Skeletal muscle cell (primary cell): ENCODE measurements at places on chromosomes 5 and 9.

DNA sequence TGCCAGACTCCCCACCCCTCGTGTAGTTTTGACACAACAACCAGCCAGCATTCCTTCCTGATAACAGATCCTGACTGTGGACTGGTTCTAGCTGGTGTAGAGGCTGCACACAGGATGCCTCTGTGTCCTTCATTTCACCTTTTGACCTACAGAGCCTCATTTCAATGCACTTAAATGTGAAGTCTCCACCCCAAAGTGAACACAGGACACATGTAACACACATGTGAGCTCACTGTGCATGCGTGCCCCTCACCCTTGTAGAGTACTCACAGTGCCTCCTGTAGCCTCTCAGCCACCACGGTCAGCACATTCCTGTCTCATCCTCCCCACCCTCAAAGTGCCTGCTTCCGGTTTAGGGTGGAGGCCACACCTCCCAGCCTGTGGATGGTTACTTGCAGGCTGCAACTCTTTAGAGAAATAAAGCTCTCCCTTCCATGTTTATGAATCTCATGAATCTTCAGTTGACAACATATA, 11.6 kb upstream of the NKD2 start:
- no peak for DNase-seq

GRCh38 chr9:131276891-131277286, 579 bp upstream of the FAM78A start:
- DNase-seq: no peak

GRCh38 chr5:154193283-154193682, 2.8 kb downstream of the GALNT10 start:
- DNase-seq: no peak

GRCh38 chr5:90173299-90174030, 236.1 kb downstream of the CETN3 start:
- no peak for DNase-seq

DNA sequence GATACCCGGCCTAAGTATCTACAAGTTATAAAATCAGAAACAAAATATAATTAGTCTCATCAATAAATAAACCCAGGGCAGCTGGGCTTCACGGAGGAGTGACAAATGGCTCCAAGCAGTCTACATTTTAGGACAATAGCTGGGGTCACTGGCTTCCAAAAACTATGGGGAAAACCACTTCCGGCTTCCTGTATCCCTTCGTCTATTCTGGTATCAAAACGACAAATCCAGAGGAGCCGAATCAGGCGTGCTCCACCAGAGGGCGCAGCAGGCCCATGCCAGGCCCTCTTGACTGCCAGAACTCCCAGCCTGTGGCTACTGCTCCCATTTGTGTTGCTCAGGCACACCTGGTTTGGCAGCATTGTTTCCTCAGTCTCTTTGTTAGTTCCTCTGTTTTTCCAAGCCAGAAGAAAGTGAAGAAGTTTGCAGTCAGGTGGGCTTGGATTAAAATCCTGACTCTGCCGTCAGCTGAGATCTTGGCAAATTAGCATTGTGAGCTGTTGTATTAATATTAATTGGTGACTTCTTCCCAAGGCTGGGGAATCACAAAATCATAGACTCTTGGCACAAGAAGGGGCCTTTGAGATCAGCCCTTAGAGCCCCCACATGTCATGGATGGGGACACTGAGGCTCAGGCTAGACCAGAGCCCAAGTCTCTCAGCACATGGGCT, 11.6 kb upstream of the RAB14 start:
- peak; percentile 49 for DNase-seq

GRCh38 chr9:86782831-86783230, 164.5 kb downstream of the GAS1 start:
- no peak for DNase-seq

DNA sequence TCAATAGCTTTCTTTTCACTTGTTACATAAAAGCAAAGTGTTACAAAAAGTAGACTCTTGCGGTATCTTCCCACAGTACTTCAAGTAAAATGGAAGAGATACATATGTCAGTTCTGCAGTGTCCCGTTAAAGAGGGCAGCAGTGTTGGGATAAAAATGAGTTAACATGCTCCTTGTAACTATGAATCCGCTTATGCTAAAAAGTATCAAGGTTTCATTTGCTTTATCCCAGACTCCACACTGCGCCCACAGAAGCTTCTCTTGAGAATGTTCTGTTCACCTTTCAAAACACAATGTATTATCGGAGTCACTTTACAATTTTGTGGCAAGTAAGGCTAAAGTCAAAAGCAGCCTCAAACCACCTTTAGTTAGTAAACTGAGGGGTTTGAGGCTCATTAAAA, 790 bp downstream of the PTAR1 start:
- no peak for DNase-seq

- no peak for DNase-seq
Measured at GRCh38 chr9:2163231-2163885, 148.2 kb downstream of the SMARCA2 start.

DNA sequence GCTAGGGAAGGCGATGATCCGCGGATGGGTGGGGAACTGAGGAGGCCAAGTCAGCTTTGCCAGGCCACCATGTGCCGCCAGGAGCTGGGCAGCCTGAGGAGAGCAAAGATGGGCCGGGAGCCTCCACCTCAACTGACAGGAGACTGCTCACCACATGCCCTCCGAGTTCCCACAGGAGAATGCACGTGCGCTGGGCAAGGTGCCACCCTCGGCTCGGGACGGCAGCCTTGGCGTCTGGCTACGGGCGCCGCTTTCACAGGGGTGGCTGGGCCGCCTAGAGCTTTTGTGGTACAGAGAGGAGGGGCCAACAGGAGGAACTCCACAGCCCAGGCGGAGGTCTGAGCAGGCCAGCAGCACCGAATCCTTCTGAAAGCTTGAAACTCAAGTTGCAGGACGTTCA, 5.3 kb upstream of the TBC1D9B start:
- DNase-seq: no peak

- no peak for DNase-seq
Measured at GRCh38 chr9:87226896-87227295, 270.8 kb upstream of the DAPK1 start.

DNA sequence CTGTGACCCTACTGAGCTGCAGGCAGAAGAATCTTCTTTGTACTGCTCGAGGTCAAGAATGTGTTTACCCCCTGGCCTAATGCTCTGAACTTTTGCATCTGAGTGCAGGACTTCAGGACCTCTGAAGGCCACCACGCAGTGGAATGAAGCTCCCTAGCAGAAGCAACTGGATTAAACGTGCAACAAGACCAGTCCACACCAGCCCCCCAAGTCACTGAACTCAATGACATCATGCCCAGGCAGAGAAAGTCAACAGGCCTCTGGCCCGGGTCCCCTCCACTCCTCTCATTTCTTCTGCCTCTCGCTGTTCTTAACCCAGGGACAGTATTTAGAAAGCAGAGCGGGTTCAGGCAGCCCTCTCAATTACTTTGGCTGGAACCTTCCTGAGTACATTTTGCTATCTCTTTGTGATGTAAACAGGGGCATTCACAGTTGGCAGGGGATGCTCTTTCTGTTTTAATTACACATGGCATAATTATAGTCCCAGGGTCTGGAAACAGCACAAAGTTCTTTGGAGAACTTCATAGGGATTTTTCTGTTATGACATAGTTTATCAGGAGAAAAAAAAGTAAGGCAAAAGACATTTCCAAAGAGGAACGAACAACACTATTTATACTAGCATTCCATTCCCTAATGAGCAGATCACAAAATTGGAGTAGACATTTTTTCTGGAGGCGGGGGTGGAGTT, 108.2 kb upstream of the SPATA31D4 start:
- DNase-seq: no peak

GRCh38 chr5:55624841-55625588, 87.1 kb downstream of the SLC38A9 start:
- no peak for DNase-seq

DNA sequence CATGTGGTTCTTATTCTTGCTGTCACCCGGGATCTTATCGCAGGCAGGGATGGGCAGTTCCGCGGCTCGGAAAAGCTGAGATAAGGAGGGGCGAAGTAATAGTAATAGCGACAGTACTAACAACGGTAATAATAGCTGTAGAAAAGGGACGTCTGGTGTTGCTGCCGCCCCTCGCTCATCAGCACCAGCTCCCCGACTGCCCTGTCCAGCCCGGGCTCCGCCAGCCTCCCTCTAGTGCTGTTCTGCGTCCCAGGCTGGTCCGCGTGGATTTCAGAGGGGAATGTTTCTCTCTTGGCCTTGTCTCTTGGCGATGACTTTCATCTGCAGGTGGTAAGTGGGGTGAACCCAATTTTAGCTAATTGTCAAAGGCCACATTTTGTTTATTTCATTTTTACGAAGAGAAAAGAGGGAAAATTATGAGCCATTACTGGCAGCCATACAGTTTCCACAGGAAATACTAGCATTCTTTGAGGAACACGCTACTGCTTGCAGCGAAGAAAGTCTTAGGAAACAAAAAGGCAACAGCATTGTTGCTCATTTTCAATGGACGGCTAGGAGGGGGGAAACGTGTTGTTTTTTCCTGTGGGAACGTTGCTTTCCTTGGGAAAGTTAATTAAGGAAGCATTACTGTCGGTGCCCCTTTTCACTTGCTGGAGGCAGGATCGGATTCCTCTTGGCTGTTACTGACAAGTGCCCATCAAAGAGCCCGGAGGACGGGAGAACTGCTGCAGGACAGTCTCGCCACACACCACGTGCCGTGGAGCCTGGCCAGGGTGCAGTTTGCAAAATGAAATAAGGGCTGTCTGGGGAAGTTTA, 762 bp downstream of the SNCAIP start:
- DNase-seq: no peak

DNA sequence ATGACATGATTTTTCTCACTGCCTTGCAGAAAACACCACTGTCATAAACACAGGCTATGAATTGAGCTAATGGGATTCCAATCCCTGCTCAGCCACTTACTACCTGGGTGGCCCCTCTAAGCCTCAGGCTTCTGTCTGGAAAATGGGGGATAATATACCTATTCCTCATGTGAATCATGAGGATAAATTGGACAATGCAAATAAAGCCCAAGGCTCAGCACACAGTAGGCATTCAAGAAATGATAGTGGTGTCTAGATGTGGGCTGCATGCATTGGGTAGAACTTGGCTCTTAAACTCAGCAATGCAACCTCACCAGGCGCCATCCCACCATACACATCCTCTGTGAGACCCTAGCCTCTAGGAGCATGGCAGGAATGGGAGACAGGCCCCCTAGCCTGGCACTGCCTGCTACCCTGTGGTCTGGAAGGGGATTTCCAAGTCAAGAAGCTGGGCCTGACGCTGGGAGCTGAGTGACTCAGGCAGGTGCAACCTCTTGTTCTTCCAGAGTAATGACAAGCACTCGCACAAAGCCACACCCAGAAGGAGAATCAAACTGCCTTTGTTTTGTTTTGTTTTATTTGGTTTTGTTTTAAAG, 2.3 kb upstream of the TNIP1 start:
- DNase-seq: no peak

- no peak for DNase-seq
Measured at GRCh38 chr5:99763021-99763774, 772.0 kb upstream of the FAM174A start.

- DNase-seq: no peak
Measured at GRCh38 chr9:98108531-98109031, 10.4 kb downstream of the TRIM14 start.

DNA sequence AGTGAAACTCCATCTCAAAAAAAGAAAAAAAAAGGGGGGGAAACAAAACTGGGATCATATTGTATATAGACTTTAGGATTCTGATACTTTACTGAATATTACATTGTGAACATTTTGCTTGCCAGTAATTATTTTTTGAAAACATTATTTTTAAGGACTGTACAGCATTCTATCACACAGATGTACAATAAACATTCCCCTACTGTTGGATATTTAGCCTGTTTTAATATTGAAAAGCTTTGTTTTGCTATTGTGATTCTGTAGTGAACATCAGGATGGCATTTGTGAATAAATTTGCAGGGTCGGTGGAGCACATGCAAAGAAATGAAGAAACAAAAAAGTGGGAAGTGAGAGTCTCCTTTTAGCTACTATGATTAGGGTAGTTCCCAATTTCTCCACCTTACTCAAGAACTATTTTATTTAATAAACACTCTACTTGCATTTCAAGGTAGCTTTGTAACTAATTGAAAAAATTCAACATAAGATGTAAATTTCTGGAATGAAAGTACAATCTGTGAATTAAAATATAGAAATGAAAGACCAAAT, 18.7 kb downstream of the RASGRF2 start:
- no peak for DNase-seq

DNA sequence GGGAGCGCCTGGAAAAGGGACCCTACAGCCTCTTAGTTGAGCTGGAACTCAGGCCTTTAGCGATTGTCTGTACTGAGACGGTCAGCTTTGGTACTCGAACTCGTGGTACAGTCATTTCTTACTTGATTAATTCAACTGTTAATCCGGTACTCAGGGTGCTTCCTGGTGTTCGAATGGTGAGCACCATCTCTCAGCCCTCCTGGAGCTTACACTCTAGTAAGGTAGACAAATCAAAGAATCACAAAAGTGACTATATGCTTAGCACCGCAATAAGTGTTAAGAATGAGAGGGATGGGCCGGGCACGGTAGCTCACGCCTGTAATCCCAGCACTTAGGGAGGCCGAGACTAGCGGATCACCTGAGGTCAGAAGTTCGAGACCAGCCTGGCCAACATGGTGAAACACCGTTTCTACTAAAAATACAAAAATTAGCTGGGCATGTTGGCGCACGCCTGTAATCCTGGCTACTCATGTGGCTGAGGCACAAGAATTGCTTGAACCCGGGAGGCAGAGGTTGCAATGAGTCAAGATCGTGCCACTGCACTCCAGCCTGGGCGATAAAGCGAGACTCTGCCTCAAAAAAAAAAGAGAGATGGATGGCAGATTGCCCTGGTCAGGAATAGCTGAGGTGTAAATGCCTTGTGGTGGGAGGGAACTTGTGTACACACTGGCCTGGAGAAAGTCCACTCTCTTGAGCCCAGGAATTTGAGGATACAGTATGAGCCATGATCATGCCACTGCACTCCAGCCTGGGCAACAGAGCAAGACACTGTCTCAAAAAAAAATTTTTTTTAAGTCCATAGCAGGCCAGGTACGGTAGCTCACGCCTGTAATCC, 981 bp downstream of the TCOF1 start:
- DNase-seq: no peak

GRCh38 chr5:167730121-167730520, 561.3 kb upstream of the WWC1 start:
- DNase-seq: peak; percentile 88

DNA sequence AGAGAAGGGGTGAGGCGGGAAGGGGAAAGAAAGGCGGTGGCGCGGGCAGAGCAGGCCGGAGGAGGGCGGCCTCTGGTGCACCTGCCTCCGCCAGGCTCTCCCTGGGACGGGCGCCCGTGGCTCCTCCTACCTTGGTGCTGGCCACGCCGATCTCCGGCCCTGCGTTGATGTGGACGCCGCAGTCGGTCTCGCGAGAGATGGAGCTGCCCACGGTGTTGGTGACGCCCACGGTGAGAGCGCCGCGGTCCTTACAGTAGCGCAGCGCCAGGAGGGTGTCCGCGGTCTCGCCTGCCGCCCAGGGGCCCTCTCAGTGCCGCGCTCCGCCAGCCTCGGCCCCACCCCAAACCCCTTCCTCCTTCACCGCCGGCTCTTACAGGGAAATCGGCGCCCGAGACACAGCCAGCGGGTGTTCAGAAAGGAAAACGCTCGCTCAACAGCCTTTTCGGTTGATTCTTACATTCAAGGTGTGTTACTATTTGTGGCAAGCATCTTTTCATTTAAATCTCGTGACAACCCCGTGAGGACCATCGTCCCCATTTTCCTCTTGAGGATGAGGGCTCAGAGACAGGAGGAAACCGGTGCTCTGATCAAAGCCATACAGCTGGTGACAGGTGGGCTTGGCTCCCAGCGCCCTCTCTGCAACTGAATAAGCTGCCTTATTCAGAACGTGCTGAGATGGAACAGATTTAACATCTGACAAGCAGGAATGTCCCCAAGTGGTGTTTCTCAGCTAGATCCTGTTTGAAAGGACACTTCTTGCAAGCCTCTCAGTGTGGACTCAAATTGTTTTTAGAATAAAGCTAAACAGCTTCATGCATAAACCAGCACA, 22.0 kb upstream of the MAPK9 start:
- no peak for DNase-seq
